ENCODE measurements at places on chromosomes 3 and 15.

DNA sequence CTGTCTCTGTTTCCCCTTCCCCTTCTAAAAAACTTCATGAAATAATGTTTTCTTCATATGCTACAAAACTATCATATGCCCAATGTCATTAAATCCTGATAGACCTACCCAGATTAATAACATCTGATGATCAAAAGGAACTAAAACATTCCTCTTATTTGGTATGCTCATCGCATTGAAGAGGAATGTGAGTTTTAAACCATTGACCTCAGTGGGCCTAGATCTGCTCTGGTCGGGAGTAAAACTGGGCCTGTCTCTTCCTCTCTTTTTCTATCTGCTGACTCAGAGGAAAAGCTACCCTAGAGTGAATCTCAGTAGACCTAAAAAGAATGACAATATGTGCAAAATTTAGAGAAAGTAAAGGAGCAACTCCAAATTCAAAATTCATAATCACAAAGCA lies 275.8 kb downstream of the SATB1 start:
- DNase-seq = no peak

- no peak for DNase-seq
Measured at GRCh38 chr3:156981005-156981404, 154.9 kb downstream of the LEKR1 start.

- no peak for DNase-seq
Measured at GRCh38 chr15:41333026-41333562, 413 bp downstream of the NUSAP1 start.

GRCh38 chr3:66093981-66094380 lies 55.3 kb upstream of the MAGI1 start:
- no peak for DNase-seq

DNA sequence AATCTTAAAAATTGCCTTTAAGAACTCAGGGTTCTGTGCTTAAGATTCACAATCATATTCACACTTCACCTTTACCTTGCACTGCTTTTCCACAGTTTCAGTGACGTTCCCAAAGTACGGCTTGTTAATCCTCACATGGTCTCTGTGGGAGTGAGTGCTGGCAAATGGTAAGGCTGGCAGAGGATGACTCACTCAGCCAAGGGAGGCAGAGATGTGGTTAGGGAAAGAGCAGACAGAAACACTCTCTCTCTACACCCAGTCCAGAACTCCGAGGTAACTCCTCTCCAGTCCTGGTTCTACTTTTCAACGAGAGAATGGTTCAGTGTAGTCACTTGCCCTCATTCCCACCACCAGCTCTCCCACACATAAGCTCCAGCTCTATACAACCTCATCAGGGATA lies 33.1 kb downstream of the RASGRP1 start:
- no peak for DNase-seq

DNA sequence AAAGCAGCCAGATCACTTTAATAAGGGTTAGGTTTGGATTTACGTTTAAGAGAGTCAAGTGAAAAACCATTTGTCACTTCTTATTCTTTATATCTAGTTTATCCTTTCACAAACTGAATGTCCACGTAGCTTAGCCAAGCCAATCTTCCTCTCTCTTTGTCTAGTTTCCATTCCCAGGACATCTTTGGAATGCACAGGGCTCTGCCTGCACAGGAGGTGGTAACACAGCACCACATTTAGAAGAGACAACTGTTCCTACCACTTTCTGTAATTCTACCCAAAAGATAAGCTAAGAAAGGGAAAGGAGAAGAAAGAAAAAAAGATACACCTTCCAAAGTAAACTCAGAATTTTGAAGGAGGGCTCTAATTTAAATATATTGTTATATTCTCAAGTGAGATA lies 67.9 kb downstream of the IGSF11 start:
- DNase-seq = no peak

- no peak for DNase-seq
Measured at GRCh38 chr15:65730549-65731172, 61.4 kb downstream of the DENND4A start.

DNA sequence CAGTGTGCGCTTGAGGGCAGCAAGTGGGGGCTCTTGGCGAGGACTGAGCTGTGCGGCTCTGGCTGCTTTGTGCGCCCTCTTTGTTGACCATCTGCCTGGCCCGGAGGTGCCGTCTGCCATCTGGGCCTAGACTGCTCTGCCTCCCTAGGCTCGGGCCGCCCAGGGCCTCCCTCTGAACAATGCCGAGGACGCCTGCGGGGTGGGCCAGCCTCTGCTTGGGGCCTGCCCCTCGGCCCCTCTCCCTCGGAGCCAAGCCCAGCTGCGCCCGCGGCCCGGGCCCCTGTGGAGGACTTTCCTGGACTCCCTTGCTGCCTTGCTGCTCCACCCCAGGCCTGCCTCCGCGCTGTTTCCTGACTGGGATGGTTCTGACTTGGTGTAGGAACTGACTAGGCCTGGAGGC lies 31.9 kb upstream of the SPSB4 start:
- DNase-seq = no peak

GRCh38 chr3:123993818-123994217 lies 1.9 kb upstream of the ROPN1 start:
- no peak for DNase-seq

DNA sequence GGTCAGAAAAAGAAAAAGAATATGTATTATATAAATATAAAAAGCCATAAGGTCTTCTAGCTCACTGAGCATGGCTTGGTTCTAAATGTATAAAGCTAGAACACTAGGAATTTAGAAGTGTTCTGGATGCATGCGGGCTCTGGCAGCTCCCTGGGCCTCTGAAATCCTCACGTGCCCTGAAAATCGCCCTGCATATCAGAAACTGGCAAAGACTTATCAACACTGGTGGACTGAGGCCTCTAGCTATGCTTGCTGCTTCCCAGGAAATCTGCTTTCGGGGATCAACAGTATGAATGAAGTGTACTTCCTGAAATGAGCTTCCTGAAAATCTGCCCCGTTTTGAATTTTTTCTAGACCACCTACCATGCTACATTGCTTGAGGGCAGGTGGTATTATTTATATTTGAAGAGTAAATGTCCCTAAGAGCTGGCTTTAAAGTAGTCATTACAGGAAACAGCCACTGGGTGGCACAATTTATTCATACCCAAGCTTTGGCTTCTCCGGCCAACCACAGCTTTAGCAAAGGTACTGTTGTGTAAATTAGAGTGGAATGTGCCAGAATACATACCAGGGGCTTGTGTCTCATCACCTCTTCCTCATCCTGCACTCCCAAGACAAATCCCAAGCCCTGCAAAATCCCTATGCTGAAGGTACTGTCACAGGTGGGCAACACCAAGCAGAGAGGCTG lies 17.7 kb downstream of the CRTAP start:
- peak; percentile 37 for DNase-seq

DNA sequence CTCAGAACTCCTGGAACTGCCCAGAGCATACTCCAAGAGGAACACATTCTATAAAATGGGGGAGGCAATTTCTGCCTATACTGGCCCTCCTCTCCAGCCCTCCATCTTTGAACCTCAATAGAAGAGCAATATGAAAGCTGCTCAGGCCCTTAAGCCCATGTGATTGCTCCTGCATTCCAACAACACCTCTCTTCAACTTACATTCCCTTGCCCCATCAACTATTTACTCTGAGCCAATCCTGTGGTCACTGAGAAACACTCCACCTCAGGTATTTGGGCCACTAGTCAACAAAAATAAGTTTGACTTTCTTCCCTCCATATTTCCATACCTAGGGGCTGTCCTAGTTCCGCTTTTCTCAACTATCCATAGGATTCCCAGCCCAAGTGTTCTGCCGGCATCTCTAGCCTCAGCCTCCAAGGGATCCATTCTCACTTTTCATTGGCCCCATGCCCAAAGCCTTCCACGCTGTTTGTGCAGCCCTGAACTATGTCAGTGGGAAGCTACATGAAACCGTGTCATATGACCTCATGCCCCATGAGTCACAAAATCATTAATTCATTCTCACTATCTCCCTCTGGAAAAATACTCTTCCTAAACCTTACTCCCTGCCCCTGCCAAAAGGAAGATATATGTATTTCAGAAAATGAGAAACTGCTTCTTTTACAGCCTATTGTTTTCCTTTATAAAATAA lies 61.6 kb downstream of the GJD2 start:
- DNase-seq = no peak

GRCh38 chr15:45112143-45112590 lies 1.8 kb downstream of the DUOX2 start:
- DNase-seq = no peak

GRCh38 chr3:127351775-127352350 lies 64.0 kb upstream of the PRR20G start:
- no peak for DNase-seq

DNA sequence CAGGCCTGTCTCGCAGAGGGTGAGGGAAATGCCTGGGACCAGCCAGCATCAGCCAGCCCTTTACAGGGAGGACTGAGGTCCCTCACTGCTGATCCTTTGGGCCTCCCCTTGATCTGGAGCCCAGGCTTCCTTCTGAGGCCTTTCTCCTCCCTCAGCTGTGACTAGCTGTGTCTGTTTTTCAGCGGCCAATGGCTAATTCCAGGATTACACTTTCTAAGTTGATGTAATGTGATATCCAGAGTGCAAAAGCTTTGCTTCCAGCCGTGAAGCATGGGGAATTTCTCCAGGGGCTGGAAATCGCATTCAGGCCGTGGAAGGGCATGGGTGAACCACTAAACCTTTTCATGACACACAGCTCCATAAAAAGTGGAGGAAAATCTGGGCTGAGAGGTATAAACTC lies 157.6 kb downstream of the SHQ1 start:
- DNase-seq = no peak

- DNase-seq = no peak
Measured at GRCh38 chr3:52596658-52597265, 60.4 kb downstream of the UQCC5 start.

DNA sequence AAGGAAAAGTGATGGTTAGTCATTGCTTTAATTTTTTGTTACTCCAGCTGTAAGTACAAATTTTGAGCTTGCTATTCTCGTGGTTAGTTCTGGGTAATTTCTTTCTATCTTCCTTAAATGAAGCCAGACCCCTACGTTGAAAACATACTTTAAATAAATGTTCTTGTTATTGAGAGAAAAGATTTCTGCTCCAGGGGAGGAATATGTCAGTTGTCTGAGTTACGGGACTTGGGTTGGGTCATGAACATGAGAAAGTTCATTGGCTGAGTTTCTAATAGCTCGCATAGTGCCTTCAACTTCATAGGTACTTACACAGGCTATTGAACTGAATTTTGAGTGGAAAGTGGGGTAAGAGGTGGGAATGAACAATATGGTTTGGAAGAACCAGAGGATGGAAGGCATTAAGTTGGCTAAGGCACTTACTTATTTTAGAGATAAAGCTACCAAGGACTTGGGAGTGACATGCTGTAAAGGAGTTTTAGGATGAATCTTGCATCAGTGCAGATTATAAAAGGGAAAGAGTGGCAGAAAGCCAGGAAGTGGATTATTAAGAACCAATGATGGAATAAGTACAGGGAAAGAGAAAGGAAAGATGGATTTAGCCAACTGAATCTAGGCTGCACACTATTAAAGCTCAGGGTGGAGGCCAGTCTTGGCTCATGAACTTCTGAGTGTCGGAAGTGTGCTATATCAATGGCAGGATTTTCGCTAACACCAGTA lies 1.4 kb downstream of the RPSA start:
- DNase-seq = no peak

GRCh38 chr3:196609805-196610515 lies 29.5 kb upstream of the NRROS start:
- no peak for DNase-seq

DNA sequence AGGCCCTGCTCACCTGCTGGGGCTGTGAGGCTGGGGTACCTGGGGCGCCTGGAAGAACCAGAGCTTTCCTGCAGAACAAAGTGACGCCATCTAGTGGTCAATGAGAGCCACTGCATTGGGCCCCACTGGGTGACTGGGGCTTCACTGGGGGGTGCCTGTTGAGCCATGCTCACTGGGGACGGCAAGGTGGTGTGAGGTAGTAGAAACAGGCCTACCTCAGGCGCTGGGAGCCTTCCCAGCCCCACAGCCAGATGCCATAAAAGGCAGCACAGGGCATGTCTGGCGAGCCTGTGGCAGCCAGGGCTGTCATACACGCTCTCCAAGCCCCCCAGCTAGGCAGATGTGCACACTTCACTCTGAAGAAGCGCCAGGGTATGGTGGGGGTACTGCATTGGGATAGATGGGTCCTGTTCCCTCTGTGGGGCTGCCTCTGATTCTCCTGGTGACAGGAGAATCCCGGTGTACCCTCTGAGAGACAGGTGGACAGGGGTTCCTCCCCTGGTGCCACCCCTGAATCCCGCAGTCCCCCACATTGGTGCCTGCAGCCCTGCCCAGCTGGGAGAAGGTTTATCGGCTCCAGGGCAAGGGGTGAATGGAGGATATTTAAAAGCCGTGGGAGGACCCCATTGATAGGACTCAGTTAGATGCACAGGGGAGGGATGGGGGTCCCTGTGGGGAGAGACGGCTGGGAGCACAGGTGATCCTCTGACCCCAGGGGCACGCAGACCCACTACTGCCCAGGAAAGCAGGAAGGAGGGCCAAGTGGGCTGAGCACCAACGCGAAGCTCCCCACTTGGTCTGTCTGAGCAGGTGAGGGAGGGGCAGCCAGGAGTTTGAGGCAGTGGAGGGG lies 178.8 kb downstream of the NSMCE3 start:
- DNase-seq = peak; percentile 64

GRCh38 chr15:97490429-97490828 lies 470.1 kb upstream of the ARRDC4 start:
- no peak for DNase-seq

DNA sequence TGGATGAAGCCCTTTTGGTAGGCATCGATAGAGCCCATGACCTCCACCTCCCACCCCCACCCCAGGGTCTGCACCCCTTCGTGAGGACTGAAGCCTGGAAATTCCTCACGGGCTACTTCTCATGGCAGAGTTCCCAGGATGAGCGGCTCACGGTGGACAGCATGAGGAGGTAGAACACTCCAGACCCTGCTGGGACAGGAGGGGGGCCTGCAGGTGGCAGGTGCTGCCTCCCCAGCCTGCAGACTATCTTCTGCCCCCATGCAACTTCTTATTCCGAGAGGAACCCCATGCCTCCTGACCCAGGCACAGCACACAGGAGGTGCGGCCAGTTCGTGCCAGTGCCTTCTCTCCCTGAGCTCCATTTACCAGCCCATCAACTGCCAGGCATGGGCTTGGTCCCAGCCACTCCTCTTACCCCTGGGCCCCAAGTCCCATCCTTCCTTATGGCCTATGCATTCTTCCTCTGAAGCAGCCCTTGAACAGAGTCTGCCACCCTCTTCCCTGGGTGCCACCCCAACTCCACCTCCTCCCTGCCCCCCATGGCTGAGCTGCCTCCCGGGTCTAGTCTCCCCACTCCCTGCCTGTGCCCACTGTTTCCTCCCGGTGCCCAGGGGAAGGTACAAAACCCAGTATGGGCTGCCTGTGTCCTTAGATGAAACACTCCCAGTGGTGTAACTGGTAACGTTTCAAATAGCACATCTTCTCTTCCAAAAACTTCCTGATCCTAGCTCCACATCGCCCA lies 8.4 kb downstream of the TBC1D21 start:
- DNase-seq = no peak

DNA sequence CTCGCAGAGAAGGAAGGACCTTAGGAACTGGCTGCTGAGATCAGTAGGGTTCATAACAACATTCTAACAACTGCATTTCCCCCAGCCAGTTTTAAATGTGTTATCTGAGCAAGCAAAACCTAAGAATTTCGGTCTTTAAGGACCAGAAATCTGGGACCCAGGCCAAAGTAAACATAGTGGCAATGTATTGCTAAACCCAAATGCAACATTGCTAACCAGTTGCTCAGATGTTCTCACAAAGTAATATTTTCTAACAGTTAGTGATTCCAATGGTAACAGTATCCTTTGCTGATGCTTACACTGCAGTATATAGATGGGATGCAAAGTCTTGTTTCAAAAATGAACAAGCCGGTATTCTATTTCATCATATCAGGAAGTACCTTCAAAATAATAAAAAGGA lies 254.3 kb downstream of the RYR3 start:
- DNase-seq = no peak

- DNase-seq = no peak
Measured at GRCh38 chr3:4904811-4905695, 74.2 kb upstream of the BHLHE40 start.
